NCI-H526 treated with DMSO at 0.1 percent for 48 hours (cell line): ENCODE measurements at places on chromosomes 12 and 14.

GRCh38 chr12:111417784-111418593 is 12.3 kb downstream of the SH2B3 start:
- DNase-seq, result no peak

DNA sequence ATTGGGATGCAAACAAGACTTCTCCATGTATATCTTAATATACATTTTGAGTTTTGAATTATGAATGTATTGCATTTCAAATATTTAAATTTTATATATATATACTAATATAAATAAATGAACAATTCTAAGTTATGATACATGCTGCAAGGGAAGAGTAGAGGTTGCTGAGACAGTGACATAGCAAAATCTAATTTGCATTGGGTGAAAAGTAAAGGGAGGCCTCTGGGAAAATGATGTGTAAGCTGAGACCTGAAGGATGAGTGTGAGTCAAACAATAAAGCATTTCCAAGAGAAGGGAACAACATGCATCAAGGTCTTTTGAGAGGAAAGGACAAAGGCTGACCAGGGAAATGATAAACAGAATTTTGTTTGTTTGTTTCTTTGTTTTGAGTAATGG is 62.9 kb upstream of the PTPRQ start:
- no peak for DNase-seq

DNA sequence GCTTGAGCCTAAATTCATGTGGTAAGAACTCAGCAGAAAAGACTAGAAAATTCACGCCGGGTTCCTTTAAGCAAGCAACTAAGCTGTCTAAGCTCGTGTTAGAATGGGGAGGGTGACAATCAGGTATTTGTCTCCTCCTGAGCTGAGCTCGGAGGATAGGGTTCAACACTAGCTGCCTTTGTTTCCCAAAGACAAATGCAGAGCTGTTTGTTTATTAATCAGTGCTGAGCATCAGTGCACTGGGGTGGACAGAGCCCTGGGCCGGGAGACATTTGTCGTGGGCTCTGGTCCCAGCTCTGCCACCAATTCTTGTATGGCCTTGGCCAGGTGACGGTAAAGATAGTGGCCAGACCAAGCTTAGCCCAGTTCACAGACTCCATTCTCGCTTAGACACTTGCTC is 43.7 kb downstream of the DEGS2 start:
- DNase-seq, result no peak

- no peak for DNase-seq
Observed at GRCh38 chr14:81682701-81683100, 149.0 kb upstream of the SEL1L start.

- DNase-seq, result no peak
Observed at GRCh38 chr12:69655616-69656340, 43.3 kb downstream of the BEST3 start.

DNA sequence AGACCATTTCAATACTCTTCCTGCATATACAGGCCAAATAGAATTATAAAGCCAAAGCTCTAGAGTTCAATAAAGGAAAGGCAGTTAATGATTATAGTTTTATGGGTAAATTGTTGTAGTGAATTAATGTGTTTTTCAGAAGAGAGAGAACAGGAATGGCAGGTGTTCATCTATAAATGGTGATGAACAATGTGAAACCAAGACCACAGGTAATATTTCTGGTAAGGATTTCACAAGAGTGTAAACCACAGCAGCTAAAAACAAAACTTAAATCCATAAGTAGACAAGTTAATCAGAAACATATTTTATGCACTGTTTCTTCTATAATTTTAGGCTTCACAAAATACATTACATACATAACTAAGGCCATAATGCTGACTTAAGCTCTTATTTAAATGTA is 204.4 kb downstream of the SYT1 start:
- no peak for DNase-seq

DNA sequence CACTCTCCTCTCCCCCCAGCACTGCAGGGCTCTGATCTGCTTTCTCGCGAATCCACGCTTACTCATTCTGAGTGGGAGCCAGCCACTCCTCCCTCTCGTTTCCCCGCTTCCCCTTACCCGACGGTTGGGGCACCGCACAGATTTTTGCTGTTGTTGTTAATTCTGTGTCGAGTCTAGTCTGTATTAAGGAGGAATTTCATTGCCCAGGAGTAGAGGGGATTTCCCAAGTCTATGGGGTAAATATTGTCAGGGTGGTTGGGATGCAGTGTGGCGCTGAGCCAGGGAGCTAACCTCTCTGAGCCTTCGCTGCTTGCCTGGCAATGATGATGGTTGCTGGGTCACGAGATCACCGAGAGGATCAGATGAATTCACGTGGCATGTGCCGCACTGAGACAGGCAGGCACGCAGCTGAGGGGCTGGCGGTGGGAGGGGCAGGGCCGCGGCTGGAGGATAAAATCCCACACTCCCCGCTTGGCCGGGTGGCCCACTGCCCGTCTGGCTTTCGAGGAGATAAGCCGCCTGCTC is 18.5 kb downstream of the NCOR2 start:
- DNase-seq, result no peak

DNA sequence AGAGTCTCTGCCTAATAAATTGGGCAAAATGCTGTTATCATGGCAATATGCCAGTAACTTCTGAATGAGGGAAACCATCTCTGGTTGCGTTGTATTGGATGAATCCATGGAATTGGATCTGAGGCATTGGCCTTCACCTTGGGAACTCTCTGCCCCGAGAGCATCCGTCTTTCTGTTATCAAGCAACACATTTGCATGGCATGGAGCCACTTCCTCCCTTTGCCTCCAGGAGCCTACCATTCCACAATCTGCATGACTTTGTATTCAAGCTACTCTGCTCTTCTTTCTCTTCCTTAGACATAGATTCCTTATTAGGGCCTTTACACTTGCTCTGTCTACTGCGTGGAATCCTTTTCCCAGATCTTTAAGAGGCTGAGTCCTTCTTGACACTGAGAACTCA is 57.2 kb downstream of the RIC8B start:
- no peak for DNase-seq

DNA sequence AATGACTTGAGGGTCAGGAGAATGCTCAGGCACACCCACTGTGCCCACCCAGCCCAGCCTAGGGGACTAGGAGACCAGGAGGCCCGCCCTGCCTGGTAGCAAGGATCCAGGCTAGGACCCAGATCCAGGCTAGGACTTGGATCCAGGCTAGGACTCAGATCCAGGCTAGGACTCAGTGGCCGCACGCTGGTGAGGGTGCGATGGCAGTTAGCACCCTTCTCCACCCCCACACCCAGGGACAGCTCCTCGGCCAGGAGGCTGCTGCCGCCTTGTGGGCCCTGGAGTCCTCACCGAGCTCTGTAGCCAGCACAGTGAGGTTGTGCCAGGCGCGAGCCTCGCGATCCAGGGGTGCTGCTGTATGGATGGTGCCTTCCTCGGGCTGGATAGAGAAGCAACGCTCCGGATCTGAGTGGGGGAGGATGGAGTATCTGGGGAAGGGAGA is 5.1 kb downstream of the CDH24 start:
- DNase-seq, result no peak

DNA sequence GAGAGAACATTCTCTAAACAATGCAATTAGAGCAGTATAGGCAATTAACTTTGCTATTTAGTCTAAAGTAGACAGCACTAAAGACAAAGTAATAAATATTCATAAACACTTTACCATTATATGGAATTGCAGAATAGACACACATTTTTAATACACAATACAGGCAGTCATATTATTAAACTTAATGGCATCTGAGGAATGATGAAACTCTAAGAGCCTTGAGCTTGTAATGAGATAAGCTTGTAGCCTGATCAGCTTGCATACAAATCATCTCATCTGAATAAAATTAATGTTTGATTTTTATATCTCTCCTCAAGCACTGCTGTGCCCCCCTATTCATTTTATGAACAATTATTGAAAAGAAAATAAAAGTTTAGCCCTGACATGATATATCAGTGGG is 107.6 kb downstream of the MGAT4C start:
- DNase-seq, result no peak

GRCh38 chr12:25800101-25800500 is 158.4 kb upstream of the RASSF8 start:
- DNase-seq, result peak; percentile 32

DNA sequence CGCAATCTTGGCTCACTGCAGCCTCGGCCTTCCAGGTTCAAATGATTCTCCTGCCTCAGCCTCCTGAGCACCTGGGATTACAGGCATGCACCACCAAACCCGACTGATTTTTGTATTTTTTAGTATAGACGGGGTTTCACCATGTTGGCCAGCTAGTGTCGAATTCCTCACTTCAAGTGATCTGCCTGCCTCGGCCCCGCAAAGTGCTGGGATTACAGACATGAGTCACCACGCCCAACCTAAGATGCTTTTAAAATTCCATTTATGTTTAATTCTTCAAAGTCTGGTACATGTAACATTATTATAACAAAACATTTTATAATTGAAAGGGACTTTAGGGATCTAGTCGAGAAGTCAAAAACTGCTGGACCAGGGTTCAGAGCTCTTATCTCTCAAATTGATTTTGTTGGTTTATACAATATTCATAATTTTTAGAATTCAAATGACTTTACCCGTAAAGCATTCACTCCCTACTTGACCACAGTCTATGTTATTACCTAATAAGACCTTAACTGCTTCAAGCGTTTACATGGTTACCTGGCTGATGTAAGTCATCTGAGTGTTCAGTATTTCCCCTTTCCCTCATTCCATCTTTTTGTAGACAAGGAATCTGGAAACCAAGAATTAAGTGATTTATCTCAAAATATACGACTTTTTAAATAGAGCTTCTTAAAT is 28.2 kb downstream of the RAP1B start:
- DNase-seq, result no peak

GRCh38 chr12:63846238-63846967 is 1.9 kb downstream of the SRGAP1 start:
- DNase-seq, result peak; percentile 65

DNA sequence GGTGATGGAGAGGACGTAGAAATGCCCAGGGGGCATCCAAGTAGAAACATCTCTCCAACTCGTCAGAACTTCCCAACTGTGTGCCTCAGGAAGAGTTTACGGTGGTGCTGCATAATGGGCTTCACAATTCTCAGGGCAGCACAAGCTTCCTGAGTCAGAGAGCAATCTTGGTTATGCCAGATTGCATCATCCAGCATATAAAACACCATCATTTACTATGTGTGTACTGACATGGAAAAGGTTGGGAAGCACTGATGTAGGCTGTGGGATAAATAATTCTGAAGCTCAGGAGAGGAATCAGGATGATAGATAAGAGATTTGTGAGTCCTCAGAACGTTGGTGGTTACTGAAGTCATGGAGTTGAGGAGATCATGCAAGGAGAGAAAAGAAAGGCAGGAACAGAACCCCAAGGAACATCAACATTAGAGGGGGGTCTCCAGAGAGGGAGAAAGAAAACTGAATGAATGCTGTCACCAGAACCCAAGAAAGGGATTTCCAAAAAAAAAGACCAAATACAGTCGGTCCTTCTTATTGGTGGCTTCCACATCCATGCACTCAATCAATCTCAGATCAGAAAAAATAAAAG is 4.7 kb upstream of the NCKAP5L start:
- DNase-seq, result no peak

- no peak for DNase-seq
Observed at GRCh38 chr12:13033476-13033875, 10.7 kb upstream of the FAM234B start.

GRCh38 chr14:79404874-79405511 is 806.3 kb downstream of the DIO2 start:
- no peak for DNase-seq

- no peak for DNase-seq
Observed at GRCh38 chr12:27965411-27965810, 7.1 kb downstream of the PTHLH start.

DNA sequence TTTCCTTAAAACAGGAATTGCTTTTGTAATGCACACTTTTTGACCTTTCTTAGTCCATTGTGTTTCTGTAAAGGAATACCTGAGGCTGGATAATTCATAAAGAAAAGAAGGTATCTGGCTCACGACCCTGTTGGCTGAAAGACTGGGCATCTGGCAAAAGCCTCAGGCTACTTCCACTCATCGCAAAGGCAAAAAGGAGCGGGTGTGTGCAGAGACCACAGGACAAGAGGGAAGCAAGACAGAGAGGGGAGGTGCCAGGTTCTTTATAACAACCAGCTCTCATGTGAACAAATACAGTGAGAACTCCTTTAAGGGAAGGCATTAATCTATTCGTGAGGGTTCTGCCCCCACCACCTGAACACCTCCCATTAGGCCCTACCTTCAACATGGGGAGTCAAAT is 182.1 kb downstream of the C12orf50 start:
- DNase-seq, result no peak

- no peak for DNase-seq
Observed at GRCh38 chr14:68976160-68977067, 2.7 kb downstream of the ACTN1 start.

DNA sequence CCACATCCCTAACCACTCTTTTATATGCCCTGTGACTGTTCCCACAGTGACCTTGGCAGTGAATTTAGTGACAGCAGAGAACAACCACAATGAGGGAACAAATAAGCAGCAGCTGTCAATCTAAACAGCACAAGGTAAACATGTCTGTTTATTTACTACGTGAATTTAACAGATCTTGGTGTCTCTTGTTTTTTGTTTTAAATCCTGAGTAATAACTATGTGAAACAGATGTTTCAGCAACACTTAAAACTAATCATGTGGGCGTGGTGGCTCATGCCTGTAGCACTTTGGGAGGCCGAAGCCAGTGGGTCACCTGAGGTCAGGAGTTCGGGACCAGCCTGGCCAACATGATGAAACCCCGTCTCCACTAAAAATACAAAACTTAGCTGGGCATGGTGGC is 17.0 kb upstream of the CFAP54 start:
- no peak for DNase-seq

- no peak for DNase-seq
Observed at GRCh38 chr12:86249276-86249675, 6.9 kb downstream of the MGAT4C start.

DNA sequence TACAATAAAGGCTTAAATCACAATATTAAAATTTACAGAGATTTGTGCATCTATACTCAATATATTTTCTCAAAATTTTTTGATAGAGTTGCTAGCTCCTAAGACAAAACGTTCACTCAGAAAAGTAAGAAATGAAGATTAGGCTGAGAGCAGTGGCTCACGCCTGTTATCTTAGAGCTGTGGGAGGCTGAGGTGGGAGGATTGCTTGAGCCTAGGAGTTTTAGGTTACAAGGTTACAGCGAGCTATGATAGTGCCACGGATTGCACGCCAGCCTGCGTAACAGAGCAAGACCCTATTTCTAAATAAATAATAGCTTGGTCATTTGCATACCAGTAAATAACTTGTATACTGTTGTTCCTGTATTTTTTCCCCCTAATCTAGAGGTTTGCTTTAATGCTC is 35.0 kb upstream of the CFL2 start:
- no peak for DNase-seq

GRCh38 chr14:103517174-103517566 is 5.5 kb downstream of the CKB start:
- DNase-seq, result no peak

- no peak for DNase-seq
Observed at GRCh38 chr12:88746386-88746785, 166.1 kb upstream of the KITLG start.

- no peak for DNase-seq
Observed at GRCh38 chr12:94404854-94405253, 54.8 kb downstream of the CEP83 start.

GRCh38 chr12:58346032-58346632 is 404.8 kb downstream of the ATP23 start:
- peak; percentile 56 for DNase-seq

GRCh38 chr14:39641224-39641623 is 209.0 kb upstream of the FBXO33 start:
- DNase-seq, result no peak

GRCh38 chr14:69666112-69666511 is 54.7 kb downstream of the SUSD6 start:
- DNase-seq, result no peak

GRCh38 chr14:50635141-50635540 is 33.0 kb downstream of the SAV1 start:
- DNase-seq, result no peak
